ENCODE measurements at places on chromosomes 13 and 19.
A peak's percentile ranks its signal among the peaks of the same experiment; 100 is the strongest.

GRCh38 chr13:31015199-31015598, 82.7 kb downstream of the TEX26 start:
- no peak for DNase-seq

GRCh38 chr13:33556828-33557227, 261.1 kb upstream of the RFC3 start:
- DNase-seq: no peak

DNA sequence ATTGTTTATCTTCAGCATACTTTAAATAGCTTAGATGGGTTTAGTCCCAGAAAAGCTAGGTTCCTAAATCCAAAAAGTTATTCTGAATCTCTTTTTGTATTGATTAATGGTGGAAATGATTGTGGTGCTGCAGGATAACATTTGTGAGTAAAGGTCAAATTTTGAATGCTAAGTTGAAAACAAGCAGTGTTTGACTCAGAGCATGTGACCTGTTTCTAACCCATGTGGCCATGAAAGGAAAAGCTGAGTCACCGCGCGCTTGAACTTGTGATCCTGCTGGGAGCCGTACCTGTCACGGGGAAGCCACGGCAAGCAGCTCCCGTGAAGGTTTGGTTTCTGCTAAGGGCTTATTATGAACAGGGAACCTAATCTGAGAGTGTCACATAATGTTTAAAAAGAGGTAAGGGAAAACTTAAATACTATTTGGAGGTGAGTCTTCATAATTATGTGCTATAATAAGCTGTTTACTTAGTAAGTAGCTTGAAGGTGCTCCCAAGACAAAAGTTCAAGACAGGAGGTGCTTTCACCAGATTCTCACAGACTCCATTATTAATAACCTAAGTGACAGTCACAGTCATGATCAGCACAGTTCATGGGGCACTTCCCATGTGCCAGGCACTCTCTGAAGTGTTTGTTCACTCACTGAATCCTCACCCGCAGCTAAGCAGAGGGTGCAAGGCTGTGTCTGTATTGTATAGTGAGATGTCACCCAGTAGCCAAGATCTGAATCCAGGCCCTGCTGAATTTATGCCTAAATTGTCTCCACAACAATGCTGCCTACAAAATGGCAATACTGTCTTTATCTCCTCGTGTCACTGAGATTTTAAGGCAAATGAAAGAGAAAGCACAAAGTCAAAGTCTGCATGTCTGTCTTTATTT, 286.5 kb downstream of the MYO16 start:
- DNase-seq: peak; percentile 84

- DNase-seq: no peak
Measured at GRCh38 chr19:50551715-50552187, 16.5 kb downstream of the LRRC4B start.

GRCh38 chr13:56659041-56659471, 481.7 kb upstream of the PRR20A start:
- no peak for DNase-seq

DNA sequence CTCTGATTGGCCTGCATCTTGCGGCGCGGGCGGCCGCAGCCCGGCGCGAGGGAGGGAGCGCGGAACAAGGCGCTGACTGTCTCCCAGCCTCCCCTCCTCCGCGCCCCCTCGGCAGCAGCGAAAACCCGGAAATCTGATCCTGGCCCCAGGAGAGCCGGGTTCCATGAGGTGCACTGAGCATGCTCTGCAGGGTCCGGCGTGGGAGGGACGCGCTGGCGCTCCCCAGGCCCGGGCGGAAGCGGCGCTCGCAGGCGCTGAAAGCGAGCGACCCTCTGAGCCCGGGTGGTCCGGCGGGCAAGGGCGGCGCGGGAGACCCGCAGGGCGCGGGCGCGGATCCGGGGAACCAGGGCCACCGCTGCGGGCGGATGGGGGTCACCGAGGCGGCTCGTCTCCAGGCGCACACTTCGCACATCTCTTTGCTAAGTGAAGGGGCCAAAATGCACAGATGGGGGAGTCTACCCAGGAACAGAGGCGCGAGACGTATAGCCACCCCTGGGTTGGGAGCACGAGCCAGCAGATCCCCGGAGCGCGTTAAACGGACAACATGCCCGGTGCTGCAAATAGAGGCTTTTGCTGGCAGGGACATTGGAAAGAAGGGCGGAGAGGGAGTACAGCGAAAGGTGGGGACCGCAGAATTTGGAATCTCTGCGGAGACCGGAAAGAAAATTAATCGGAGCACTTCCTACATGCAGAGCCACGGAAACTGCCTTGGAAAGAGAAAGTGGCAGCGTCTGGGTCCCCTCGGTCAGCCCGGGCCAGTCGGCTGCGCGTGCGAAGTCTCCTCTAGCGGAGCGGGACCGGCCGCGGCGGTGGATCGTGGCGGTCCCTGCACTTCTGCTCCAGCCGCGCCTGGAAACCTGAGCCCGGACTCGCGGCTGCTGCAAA, 510 bp upstream of the PCDH9 start:
- peak; percentile 82 for DNase-seq

DNA sequence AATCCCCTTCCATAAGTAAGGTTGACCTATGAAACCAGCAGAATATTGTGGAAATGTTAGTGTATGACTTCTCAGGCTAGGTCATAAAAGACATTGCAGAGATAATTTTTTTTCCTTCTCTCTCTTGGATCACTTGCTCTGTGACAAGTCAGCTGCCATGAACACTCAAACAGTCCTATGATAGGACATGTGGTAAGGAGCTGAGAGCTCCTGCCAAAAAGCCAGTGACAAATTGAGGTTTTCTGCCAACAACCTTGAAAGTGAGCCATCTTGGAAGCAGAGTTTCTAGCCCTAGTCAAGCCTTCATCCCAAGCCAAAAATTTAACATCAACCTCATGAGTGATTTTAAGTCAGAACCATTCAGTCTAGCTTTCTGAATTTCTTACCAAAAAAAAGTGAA, 270.9 kb upstream of the NBEA start:
- DNase-seq: no peak

GRCh38 chr13:27482983-27483382, 32.6 kb upstream of the MTIF3 start:
- no peak for DNase-seq

- DNase-seq: no peak
Measured at GRCh38 chr13:95217920-95218830, 83.1 kb downstream of the ABCC4 start.

DNA sequence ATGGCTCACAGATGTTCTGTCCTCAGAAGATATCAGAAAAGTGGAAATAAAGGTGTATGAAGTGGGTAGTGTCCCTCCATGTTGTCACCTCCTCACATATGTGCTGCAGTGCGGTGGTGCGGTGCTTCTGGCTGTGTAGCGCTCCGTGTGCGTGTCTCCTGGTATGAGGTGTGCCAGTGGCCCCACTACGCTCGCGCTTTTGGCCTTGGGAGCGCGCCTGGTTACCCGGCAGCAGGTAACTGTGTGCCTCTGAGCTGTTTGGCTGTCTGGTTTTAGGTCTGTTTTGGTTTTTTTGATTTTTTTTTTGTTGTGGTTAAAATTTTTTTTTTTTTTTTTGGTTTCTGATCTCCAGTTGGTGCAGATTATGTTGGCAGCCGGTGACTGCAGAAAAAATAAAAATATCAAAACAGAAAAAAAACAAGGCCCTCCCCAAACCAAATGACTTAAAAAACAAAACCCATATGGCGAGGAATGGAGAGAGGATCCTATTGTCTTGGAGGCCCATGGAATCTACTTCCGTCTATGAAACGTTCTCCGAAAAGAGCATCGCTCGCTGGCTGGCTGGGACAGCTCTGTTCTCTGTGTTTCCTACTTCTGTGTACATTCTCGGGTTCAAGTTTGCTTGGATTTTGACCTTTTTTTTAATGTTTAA, 7.9 kb downstream of the HNRNPL start:
- no peak for DNase-seq

DNA sequence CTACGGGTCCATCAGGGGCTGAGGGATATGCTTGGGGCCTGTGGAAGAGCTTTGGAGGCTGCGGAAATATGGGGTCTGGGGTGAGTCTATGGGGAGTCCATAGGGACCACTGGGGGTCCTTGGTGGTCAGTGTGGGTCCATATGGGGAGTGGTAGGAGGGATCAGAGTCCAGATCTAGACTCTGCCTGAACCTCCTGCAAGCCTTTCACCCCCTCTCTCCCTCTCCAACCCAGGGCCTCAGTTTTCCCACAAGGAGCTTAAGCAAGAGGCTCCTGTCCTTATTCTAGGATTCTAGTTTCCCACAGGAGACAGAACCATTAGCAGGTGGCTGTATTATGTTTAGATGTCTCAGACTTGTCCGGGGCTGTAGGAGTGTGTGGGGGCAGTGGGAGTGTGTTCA, 161.9 kb upstream of the TSHZ3 start:
- no peak for DNase-seq

GRCh38 chr13:28606466-28606865, 52.5 kb upstream of the POMP start:
- DNase-seq: no peak

DNA sequence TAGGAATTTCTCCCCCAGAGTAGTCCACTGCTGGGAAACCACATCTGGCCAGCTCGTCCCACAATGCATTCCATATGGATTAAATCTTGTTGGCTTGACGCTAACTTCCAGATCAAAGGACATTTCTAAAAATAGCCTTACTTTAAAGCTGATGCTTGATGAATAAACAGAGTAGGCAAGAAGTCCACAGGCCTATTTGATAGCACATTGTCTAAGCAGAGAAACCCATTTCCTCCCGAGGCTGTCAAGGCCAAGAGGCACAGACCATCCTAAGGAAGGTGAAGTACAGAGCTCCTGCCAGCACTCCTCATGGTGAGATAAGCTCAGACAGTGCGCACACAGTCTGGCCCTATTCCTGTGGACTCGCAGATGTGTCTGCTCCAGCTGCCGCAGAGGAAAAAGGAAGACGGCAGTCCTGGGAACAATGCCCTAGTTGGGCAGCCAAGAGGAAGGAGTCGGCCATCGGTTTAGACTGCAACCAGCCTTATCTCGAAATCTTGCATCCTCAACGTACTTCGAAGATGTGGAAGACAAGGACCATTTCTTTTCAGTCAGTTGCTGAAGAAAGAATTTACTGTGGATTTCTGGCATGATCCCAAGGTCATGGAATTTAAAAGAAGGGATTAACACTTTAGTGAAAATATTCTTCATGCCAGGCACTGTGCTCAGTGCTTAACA, 156.8 kb downstream of the RGCC start:
- no peak for DNase-seq

DNA sequence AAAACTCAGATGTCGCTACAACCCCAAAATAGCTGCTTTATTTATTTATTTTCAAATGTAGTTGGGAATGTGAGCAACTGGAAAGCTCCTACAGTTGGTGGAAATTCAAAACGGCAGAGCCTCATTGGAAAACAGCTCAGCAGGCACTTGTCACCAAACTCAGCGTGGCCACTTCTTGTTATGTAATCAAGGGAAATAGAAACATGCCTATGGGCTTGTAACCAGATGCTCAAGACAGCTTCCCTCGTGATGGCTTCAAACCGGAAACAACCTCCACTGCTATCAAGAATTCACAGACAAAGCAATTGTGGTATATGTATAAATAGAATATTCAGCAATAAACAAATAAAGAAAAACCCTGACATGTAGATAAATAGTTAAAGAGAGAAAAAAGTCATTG, 627.8 kb upstream of the SLC10A2 start:
- DNase-seq: no peak

DNA sequence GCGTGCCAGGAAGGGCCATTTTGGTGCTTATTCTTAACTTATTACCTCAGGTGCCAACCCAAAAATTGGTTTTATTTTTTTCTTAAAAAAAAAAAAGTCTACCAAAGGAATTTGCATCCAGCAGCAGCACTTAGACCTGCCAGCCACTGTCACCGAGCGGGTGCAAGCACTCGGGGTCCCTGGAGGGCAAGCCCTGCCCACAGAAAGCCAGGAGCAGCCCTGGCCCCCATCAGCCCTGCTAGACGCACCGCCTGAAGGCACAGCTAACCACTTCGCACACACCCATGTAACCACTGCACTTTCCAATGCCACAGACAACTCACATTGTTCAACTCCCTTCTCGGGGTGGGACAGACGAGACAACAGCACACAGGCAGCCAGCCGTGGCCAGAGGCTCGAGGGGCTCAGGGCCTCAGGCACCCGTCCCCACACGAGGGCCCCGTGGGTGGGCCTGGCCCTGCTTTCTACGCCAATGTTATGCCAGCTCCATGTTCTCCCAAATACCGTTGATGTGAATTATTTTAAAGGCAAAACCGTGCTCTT, 49.3 kb downstream of the RAB20 start:
- no peak for DNase-seq

DNA sequence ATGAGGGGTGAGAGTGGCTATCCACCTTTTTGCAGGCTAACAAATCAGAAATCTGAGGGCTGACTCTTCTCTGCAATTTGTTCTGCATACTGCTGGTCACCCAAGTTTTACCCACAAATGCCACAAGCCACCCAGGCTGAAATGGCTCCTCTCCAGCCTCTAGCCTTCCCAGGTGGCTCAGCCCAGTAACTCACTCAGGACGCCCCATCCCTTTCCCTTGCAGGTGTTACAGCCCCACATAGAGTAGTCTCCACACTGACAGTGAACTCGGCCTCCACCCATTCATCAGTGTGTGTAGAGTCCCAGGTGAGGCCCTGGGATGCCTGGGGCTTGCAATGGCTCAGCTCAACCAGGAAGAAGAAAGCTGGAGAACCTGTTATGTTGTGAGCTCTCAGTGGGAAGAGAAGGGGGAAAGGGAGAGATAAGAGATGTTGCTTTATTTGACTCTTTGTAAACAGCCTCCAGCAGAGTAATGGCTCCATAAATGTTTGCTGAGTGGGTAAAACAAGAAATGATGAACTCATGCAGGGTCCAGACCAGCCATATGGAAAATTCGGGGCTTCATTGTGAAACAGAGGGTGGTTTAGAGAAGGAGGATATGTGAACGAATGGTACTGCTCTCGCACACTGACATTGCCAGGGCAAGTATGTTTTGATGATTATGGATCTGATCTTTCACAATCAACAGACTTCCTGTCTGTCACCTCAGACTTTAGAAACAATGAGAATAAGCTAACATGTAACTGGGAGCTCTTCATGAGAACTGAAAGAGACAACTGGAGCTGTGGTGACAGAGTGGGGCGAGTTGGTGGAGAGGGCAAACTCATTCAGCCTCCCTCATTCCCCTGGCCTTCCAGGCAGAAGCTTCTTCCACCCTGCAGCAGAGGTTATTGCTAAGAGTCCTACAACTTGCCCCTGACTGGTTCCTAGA, 74.2 kb upstream of the RFC3 start:
- DNase-seq: no peak

DNA sequence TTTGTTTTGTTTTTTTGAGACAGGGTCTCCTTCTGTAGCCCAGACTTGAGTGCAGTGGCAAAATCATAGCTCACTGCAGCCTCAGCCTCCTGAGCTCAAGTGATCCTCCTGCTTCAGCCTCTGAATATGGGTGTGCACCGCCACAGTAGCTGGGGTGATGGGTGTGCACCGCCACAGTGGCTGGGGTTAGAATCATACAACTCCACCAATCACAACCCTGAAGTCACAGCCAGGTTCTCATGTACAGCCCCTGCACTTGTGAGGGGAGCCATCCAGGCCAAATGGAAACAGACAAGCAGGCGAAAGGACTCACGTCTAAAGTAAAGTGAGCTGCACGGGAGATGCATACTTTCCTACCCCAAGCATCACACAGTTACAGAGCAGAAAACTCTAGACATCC, 63.1 kb upstream of the RANBP3 start:
- no peak for DNase-seq

- DNase-seq: no peak
Measured at GRCh38 chr13:77029436-77029835, 2.5 kb upstream of the FBXL3 start.

Data from H54 (cell line).